Stimulated activated CD4-positive, alpha-beta T cell treated with anti-CD3 and anti-CD28 coated beads, Interleukin-15, amount 100 ng/mL, for 1 hour (primary cell): ENCODE measurements at places on chromosomes 3 and 15.

DNA sequence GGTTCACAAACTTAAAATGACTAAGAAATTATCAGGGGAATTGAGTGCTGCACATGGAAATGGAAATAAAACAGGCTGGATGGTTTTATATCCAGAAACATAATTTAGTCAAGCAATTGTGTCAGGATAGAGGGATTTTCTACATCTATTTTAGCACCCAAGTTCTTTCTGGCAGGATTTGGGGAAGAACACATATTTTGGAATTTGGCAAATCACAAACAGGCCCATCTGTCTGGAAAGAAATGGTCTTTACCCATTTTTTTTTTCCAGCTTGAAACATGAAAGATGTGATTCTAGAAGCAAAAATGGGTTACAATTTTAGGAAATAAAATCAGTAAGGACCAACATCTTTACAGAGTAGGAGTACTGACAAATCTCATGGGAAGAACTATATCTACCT is 14.4 kb upstream of the UNC13C start:
- DNase-seq: no peak

GRCh38 chr3:197846491-197846890 is 55.4 kb downstream of the LRCH3 start:
- no peak for DNase-seq

DNA sequence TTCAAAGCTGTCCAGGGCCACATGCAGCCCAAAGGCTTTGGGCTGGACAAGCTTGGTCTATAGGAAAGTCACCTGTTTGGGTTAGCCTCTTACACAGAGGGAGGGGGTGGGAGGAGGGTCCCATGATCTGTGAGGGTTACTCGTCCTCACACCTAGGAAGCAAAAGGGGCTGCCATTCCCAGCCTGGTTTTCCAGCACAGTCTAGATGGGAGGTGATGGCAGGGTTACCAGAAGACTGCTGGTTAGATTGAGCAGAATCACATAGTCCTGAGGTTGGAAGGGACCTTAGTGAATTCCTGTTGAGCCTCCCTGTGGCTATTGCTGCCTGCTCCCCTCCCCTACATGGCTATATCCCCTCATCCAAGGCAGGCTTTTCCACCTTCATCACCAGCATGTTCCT is 101.8 kb downstream of the SEMA5B start:
- DNase-seq: no peak

GRCh38 chr3:122920986-122921385 is 106.6 kb downstream of the SEMA5B start:
- no peak for DNase-seq

DNA sequence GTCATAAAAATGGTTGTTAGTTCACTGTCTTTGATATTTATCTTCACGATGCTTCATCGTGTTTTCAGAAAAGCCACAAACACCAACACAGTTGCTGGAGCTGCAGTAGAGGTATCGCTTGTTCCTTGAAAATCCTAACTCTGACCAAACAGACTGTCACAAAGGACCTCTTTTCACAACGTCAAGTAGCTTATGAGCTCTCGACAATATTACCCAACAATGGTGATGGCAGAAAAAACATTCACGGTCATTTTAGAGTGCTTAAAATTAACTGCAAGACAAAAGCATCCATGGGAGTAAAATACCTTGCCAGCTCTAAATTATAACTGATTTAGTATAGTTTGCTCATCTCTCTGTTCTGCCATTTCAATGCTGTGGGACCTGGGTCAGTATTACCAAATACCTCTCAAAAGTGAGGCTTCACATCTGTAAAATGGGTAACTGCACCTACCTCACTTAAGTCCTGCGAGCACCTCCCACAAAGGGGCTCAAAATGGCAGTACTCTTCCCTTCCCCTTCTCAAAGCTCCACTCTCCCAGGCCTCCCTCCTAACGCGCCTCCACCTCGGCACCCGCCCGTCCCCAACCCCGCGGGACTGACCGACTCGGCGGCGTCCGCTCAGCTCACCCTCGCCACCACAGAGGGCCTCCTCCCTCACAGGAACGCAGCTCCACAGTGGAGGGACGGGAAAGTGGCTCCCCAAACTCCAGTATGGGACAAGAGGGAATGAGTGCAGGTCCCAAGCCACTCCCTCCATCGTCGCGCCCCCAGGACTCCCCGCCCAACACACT is 546 bp downstream of the TRIM59 start:
- no peak for DNase-seq

GRCh38 chr15:72197460-72198355 is at the start of gene GRAMD2A:
Gene GRAMD2A (minus strand): TSS chr15:72197787.
- DNase-seq: no peak

DNA sequence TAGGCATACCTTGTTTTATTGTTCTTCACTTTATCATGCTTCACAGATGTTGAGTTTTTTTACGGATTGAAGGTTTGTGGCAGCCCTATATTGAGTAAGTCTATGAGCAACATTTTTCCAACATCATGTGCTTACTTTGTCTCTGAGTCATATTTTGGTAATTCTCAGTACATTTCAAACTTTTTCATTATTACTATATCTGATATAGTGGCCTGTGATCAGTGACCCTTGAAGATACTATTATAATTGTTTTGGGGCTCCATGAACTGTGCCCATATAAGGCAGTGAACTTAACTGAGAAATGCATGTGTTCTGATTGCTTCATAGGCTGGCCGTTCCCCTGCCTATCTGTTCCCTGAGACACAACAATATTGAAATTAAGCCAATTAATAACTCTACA is 42.8 kb upstream of the NSMCE3 start:
- DNase-seq: no peak

- DNase-seq: no peak
Observed at GRCh38 chr15:74891469-74891868, 1.6 kb downstream of the MPI start.

DNA sequence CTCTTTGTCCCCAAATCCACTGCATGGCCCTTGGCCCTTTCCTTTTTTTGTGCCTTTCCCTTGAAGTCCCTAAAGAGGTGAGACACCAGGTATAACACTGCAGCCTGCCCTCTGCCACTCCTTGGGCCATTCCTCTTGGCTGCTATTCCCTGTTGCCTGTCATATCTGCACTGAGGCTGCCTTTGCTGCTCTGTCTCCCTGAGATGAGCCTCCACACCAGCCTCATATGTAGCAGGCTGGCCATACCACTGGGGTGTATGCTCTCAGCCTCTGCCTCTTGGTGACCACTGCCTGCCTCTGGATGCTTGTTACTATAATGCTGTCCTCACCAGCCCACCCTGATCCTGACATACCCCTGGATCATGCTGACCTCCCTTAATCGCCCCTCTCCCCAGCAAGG is 252.0 kb downstream of the CLSTN2 start:
- no peak for DNase-seq

DNA sequence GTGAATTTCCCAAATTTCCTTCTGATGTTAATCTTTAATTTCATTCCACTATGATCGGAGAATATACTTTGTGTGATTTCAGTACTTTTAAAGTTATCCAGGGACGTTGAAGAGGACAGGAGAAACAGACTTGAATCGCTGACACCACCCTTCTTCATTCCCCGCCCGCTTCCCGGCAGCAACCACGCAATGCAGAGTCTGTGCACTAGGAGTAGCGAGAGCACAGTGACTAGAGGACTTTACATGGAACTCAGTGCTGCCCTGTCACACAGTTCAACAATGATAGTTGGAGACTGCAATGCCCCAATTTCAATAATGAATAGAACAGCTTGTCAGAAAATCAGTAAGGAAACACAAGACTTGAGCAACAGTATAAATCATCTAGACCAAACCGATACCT is 73.9 kb downstream of the RNF13 start:
- no peak for DNase-seq

- no peak for DNase-seq
Observed at GRCh38 chr3:47024932-47025331, 45.5 kb downstream of the NBEAL2 start.

DNA sequence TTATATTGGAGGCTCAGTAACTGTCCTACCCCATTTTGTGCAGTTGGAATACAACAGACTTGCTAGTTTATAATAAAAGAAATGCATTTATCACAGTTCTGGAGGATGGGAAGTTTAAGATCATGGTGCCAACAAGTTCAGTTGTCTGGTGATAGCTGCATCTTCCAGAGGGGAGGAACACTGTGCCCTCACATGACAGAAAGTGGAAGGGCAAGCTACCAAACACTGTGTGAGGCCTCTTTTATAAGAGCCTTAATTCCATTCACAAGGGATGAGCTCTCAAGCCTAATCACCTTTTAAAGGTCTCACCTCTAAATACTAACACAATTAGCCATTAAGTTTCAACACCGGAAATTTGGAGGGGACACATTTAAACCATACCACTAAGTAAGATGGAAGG is 1073.9 kb downstream of the PLOD2 start:
- DNase-seq: no peak

DNA sequence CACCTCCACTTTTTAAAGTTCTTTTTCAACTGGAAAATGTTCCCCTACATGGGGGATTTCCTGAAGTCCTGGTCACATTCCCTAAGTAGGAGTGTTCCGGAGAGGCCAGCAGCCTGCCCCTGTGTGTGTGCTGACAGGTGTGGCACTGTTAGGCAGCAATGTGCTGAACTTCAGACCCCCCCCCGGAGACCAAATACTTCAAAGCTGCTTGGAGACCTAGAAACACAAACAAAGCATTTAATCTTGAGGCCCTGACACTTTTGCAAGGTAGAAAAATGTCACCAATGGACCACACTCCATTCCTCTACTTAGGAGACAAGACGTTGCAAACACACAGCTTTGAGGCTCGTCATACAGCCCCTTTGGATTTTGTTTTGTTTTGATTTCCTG is 259.6 kb upstream of the CTNNB1 start:
- no peak for DNase-seq

DNA sequence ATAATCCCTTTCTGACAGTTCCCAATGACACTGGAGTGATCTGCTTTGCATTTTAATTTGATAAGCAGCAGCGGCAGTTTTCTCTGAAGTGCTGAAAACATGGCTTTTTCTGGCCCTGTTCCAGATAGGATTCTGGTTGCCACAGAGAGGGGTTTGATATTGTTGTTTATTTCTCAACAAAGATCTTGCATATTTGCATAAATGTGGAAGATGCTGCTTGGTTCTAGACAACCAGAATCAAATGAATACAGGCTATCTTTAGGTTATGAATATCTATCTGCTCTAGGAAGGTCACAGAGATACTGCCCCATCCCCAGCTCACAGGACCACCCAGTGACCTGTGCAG is 137.1 kb downstream of the ZNF609 start:
- DNase-seq: no peak

DNA sequence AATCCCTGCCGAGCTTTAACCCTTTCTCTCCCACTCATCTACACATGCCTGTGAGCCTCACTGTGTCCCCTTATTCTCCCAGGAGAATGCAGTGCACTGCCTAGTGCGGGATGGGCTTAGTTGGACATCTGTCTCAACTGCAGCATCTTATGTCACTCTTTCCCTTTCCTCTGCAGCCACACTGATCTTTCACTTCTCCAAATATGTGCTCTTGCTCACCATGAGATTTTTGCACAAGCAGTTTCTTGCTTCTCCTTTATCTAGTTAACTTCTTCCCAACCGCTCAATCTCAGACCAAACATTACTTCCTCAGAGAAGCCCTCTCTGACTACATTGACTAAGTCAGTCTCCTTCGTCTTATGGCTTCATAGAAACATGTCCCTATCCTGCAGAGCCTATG is 292.3 kb downstream of the KBTBD8 start:
- no peak for DNase-seq

GRCh38 chr3:114144909-114145688 is 33.8 kb downstream of the DRD3 start:
- DNase-seq: no peak

DNA sequence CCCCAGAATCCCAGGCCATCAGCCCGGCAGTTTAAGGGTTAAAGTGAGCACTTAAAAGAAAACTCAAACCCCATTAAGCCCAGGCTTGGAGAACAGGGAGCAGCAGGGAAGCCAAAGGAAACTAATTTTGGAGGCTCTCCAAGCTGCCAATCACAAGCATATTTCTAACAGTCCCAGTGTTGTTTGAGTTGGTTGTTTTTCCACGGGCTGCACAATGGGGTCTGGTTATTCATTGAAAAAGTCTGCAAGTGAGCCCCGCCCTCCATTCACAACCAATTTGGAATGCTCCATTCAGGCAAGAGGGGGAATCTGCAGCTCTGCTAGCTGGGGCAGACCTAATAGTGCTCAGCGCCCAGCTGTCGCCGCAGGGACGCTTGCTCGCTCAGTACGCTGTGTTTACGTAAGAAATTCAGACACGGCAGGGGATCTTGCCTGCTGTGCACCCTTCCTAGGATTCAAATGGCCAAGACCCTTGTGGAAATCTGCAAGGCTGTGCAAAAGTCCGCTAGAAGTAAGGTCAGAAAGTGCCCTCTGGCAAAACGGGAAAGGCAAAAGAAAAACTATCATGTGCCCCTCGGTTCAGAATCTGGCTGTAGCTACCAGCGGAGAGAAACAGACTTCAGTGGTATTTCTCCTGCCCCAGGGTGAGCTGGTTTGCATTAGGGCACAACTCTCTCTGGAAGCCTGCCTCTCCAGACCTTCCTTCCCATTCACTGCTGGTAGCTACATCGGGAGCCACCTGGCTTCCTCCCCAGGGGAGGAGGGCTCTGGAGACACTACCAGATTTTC is 11.0 kb downstream of the ETV5 start:
- no peak for DNase-seq

DNA sequence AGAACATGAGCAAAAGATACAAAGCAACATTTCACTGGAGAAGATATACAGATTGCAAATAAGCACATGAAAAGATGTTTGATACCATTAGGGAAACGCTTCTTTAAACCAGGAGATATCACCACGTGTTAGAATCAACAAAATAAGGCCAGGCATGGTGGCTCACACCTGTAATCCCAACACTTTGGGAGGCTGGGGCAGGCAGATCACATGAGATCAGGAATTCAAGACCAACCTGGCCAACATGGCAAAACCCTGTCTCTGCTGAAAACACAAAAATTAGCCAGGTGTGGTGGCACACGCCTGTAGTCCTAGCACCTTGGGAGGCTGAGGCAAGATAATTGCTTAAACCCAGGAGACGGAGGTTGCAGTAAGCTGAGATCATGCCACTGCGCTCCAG is 20.5 kb upstream of the MUC20 start:
- DNase-seq: no peak

DNA sequence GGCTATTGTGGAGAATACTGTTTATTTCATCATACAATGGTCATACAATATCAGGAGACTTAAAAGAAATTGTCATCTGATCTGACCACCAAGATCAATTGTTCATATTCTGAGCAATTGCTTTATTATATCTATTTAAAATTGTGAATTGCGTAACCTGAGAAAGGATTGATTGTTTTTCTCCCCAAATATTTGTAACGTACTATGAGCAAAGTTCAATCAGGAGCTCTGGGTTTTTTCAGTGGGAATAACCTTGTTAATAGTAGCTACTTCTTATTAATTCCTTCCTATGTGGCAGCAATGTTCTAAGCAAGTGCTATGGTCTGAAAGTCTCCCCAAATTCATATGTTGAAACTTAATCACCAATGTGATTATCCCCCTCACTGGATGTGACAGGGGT is 323.1 kb downstream of the ZPLD1 start:
- DNase-seq: no peak

GRCh38 chr15:70190965-70191364 is 93.2 kb upstream of the TLE3 start:
- no peak for DNase-seq
